ENCODE measurements at places on chromosomes 3 and 15.

GRCh38 chr15:48371550-48371949 is 40.3 kb downstream of the DUT start:
- DNase-seq = no peak

DNA sequence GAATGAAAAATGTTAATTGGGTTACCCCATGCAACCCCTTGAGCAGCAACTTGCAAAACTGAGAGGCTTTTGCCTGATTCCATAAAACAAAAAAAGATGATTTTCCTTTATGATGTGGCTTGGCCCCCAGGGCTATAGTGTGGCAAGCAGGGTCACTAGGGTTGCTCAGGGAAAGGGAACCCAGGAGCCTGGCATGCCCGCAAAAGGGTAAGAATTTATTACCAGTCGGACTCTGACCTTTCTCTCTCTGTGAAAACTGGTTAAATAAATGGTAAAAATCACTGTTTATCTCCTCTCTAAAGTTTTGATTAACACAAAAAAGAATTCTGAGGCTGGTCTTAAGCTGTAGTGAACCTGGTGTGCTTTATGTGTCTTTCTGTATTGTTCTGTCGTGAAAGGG is 37.7 kb upstream of the SEC61A1 start:
- DNase-seq = no peak

DNA sequence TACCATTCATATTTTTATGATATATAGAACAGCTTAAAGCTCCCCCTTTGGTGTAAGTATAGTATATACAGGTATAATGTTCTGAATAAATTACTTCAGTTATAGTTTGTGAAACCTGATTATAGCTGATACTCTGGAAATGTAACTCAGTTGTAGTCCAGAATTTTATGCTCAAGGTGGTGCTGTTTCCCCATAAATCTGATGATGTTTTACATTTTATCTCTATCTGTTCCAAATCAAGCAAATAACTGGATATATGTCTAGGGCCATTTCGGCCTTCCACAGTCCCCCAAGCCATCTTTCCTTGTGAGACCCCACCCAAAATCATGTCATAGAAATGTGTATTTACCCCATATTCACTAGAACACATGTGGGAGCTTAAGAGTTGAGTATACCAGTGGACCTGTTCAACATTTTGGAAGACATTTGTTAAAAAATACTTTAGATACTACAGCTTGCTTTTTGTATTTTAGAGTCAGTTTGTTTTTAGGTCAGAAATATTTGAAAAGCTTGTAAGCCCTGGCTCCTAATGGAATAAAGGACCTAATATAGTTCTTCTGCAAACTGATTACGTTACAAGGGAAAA is 107.1 kb downstream of the ATG7 start:
- DNase-seq = no peak

DNA sequence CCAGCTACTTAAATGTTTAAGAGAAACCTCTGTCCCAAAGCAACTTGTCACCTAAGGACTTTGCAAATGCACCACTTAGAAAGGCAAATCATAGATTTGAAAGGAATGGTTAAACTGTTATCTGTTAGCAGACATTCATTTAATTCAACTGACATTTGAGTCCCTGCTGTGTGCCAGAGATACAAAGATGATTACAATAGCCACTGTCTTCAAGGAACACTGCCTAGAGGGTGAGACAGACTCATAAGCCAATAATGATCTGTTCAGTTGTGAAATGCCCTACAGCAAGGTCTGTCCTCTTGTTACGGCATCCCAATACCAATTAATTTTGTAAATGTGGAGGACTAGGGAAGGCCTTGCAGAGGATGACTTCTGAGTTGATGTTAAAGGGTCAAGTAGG is 113.1 kb downstream of the ATG7 start:
- no peak for DNase-seq

DNA sequence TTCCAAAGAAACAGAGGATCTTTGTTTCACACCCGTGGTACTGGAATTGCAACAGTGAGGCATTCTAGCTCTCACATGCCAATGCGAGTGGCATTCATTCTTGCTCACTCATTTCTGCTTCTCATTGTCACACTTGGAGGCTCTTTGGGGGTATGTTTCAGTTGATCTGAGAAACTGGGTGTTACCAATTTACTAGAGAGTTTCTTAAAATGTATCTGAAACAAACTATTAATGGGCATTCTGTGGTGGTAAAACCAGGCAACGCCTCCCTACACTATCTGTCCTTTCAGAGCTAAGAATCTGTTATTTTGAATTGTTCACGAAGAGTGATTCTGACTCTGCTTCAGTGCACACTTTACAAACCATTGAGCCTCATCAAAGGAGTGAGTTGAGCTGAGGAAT is 140.6 kb upstream of the BHLHE40 start:
- no peak for DNase-seq

DNA sequence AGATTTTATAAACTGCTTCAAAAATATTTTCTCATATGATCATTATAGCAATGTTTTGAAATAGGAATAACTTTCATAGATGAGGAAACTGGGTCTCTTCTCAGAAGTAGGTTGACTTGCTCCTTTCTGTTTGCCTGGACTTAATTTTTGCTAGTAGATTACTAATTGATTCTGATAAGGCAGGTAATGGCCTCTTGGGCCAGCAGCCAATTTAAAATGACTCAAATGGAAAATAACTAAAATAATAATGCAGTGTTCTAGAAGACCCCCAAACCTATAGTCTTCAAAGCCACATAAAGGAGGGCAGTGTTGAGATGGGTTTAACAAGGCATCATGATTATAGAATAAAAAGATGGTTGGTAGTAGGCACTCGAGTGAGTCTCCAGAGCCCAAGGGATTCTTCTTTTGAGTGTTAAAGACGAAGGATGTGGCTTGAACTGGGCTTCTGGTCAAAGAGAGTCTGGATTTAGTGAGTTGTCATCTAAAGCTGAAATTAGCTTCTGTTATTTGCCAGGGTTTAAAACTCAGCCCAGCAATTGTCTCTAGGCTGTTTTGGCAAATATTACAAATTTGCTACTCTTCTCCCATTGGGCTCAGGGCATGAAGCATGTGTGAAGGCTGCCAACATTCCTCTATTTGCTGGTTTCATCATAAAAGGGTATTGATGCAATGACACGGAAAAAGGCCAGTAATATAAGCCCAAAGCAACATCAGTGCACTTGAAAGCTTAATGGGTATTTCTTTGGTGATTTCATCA is 297.1 kb upstream of the MEIS2 start:
- no peak for DNase-seq

- no peak for DNase-seq
Observed at GRCh38 chr3:3069723-3070122, 40.5 kb downstream of the IL5RA start.

GRCh38 chr3:94234177-94234788 is 171.4 kb downstream of the NSUN3 start:
- peak; percentile 1 for DNase-seq

DNA sequence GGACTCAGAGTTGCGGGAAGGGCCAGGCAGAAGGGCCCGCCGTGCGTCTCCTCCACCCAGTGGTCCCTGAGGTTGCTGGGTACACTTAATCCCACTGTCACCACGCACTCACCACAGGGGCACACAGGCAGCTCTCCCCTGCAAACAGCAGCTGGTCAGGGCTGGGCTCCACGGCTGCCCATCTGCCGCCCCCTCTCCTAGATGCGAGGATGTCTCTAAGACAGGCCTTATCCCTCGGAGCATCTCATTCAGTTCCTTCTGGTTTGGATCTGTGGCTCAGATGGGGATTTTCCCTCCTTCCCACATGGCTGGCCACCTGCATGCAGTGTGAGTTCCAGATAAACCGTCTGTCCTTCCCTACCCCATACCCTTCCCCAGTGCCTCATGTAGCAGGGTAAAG is 26.3 kb downstream of the MRPS11 start:
- no peak for DNase-seq

DNA sequence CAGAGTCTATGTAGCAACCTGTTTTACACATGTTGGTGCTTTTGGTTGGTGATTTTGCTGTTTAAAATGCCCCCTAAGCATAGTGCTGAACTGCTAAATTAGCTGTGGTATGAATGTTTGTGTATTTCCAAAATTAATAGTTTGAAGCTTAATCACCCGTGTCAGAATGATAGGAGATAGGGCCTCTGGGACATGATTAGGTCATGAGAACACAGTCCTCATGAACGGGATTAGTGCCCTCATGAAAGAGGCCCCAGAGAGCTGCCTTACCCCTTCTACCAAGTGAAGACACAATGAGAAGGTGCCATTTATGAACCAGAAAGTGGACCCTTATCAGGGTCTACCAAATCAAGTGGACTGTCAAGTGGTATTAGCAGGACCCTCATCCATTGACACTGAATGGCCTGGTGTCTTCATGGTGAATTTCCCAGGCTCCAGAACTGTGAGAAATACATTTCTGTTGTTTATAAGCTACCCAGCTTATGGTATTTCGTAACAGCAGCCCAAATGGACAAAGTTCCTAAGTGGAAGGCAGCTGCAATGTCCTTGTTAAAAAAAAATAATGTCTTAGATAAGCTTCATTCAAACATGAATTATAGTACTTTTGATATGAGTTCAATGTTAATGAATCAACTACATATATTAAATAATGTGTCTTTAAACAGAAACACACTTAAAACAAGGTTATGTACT is 37.7 kb upstream of the FRMD4B start:
- DNase-seq = no peak

GRCh38 chr3:96915445-96915844 is 101.1 kb downstream of the EPHA6 start:
- DNase-seq = no peak

DNA sequence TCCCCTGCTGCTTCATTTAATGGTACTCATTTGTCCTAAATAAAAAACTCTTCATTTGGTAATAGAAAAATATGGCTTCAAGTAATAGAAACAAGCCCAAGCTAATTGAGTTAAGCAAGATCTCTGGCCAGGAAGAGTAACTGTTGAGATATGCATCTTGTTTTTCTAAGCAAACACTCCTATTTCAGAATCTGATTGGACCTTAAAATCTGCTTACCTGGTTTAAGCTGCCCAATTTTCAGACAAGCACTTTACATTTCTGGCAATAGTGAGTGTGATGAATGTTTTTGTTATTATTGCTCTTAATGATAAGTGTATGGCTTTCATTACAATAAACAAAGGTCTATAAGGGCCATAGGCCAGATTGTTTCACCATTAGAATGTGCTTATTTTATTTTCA is 86.2 kb downstream of the CMSS1 start:
- DNase-seq = no peak

DNA sequence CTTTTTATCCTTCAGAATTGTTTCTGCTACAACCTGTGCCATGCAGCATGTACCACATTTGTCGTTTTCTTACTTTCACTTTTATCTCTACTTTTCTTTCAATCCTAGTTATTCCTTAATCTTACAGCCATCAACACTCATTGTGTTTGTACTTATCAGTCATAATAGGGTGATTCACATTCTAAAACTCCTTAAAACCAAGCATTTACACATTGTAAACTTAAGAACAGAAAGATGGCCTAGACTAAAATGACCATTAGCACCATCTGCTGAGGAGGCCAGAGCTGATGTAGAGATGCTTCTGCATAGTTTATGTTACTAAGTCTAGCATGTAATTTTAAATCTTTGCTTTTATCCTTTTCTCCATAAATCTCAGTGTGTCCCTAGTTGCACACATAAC is 25.5 kb downstream of the EIF2AK4 start:
- DNase-seq = no peak

- DNase-seq = no peak
Observed at GRCh38 chr15:40785164-40785563, 15.4 kb downstream of the C15orf62 start.

DNA sequence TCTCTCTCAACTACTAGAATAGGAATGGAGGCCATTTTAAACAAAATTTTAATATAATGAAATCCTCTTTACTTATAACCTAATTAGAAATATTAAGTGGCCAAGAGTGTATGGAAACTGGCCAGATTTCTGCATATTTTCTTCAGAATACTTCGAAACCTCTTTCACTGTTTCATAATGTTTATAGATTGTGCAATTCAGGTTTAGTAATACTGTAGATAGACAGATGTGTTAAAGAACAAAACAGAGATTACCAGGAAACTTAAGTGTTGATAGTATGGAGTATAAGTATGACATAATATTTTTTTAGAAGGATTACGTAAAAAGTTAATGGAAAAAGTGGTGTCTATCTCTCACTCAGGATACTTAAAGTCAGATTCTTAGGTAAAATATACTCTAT is 4.7 kb downstream of the ABHD5 start:
- no peak for DNase-seq

- DNase-seq = no peak
Observed at GRCh38 chr3:112119962-112120836, 12.8 kb downstream of the GCSAM start.

- no peak for DNase-seq
Observed at GRCh38 chr15:54187325-54187724, 209.1 kb downstream of the UNC13C start.

GRCh38 chr15:70035051-70035718 is 62.5 kb downstream of the TLE3 start:
- no peak for DNase-seq

DNA sequence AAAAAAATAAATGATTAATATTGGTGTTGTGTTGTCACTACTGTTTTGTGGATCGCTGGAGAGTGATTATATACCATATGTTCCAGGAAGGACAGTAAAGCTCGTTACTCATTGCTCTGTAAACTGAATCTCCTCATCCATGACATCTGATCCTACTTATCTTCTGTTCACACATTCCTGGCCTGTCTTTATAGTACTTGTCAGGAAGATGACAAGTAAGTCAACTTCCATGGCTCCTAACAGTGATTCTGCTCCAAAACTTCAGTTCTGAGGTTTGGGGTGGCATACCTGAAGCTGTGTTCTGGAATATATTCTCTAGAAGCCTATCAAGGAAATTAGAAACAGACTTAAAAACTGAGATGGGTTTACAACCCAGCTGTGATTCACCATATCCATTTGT is 288.9 kb downstream of the ZBBX start:
- DNase-seq = no peak

DNA sequence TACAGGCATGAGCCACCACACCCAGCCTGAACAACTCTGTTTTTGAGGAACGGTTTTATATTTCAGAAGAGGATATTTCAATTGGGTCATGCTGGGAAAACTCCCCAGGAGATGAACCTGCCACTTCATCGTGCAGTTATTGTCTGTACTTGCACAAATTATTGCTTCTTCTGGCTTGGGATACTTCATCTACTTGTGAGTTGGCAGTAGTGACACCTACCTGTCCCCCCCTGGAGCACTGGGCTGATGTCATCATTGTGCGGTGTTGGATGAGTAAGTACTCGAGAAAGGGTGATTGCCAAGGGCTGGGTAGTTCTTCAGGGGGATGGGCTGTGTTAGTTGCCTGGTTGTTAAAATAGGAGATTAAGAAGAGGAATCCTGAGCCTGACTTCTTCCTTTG is 85.1 kb upstream of the SAMMSON start:
- no peak for DNase-seq

DNA sequence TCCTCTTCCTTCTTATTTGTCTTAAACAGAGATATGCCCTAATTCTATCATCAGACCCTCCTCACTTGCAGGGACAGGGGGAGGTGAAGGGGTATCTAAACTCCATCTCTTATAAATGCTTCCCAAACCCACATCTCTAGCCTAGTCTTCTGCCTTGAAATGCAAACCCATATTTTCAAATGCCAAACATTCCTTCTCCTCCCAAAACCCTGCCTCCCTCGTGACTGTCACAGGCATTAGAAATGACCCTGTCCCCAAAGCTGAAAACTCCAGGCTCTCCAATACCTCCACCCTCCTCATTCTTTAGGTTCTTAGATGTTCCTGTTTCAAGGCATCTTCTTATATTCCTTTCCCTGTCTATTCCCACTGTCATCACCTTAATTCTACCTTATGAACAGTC is 191.0 kb downstream of the ERC2 start:
- DNase-seq = no peak

- no peak for DNase-seq
Observed at GRCh38 chr3:158801201-158801600, 653 bp upstream of the MFSD1 start.

Measured in effector CD4-positive, alpha-beta T cell (primary cell).